CD4-positive, alpha-beta T cell treated with Interleukin-10 for 1 hour (primary cell): ENCODE measurements at places on chromosomes 7 and 10.

DNA sequence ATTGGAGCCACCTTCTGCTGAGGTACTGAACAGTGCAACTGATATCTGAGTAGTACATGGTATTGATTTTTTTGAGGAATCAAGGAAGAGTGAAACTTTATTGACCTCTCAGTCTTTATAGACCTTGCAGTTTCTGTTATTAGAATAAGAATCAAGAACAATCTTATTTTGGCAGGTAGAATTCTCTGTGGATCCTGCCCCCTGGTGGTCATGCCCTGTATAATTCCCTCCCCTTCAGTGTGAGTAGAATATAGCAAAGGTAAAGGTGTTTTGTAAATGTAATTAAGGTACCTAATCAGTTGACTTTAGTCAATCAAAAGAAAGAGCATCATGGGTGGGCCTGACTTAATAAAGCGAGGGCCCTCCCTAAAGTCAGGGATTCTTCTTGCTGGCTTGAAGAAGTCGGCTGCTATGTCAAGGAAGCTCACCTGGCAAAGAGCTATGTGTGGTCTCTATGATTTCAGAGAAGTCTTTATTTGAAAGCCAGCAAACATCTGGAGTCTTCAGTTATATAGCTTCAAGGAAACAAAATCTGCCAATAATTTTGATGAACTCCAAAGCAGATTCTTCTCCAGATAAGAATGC lies 142.8 kb downstream of the LSM5 start:
- peak; percentile 13 for DNase-seq

DNA sequence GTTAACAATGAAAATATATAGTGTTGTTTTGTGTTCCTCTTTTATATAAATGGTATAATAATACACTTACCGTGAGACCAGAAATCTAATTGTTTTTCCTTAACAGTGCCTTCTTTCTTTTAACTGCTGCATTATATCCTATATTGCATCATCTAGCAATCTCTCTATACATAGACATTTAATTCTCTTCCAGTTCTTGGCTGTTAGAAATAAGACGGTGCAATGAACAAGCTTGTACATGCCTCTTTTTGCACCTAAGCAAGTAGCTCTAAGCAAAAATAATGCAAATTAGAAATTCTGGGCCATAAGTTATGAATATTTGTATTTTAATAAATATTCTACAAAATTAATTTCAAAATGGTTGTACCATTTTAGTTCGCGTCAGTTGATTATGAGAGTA lies 55.9 kb upstream of the AHR start:
- no peak for DNase-seq

- no peak for DNase-seq
These were observed 407.4 kb downstream of the KCNMA1 start for GRCh38 chr10:77230194-77230593.

DNA sequence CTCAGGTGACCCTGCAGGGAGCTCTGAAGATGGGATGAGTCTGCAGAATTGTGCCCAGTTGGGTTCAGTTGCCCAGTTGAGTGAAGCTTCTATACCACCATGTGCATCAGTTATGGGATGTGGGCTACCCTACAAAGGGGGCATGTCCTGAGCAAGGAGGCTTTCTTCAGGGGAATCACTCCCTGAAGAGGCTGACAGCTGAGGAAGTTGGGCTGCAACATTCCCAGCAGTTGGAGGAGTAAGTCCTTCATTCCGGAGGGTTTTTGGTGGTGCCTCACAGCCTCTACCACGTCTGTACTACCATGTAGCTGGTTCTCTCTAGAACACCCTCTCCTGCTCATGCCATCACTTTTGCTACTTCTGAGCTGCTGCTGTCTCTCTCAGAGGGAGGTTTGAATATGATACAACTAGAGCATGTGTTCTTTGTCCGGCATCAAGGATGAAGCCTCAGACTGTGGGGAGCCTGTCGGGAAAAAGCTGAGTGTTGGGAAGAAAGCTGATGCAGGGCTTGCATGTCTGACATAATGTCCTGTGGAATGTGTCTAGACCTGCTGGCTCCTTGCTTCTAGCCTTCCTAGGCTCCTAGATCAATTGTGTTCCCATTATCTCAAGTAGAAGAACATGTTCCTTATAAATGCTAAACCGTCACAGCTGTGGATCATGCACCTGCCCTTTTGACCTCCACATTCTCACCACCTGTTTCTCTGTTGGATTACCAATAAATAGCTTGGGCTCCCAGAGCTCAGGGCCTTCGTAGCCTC lies 355.8 kb downstream of the CCSER2 start:
- DNase-seq, result no peak

DNA sequence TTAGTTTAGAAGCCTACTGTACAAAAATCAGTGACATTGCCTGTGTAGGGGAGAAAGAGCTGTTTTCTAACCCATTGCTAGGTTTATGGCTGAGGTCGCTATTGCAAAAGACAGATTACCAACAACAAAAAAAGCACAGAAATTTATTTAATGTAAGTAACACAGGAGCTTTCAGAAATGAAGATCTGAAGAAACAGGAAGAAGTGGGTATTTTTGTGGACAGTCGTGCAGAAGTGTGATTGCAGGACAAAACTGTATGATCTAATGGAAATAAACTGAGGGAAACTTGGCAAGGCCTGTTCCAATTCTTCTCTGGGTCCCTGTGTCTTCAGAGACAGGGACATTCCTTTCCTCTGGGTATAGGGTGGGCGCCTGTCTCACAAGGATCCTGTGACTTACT lies 87.4 kb downstream of the APBB1IP start:
- no peak for DNase-seq

DNA sequence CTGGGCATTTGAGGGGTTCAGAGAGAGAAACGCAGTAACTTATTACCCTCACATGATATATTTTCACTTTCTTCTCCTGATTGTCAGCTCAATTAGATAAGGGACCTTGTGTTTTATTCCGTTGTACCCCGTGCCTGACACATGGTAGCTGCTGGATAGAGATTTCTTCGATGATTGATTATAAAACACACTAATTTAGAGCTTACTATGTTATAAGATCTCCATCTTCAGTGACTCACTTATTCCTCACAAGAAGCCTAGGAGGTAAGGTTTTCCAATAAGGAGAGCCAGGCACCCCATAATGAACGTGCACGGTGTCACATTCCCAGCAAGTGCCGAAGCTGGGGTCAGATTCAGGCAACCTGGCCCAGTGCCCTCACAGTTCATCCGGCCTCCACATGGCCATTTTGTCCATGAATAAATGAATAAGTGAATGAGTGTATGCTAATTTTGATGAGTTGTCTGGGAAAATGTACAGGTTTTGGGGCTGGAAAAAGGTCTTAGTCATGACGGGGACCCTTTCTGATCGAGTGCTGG lies 138.1 kb upstream of the CDCA7L start:
- no peak for DNase-seq

DNA sequence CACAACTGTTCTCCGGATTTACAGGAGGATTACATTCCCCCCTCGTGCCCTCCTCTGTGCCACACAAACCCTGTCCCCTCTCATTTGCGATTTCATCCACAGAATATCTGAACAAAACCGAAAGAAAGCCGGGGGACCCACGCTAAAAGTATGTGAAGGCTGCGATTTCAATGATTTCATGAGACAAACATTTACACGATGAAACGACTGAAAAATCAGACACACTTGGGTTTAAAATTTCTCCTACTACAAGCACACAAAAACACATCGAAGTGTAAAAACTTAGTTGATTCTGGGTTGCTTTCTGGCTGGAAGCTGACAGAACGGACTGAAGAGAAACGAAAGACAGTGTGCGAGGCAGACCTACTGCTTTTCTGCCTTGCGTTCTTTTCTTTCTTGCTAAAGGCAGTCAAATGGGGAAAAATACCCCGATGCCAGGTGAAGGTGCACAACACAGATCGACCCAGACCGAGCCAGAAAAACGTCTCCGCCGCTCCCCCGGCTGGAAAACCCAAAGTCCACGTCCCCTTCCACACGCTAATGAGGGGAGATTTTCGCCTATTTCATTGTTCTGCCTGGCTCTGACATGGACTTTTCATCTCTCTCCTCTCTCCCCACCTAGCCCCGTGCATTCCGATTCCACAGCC lies 1.2 kb downstream of the HIPK2 start:
- peak; percentile 39 for DNase-seq

DNA sequence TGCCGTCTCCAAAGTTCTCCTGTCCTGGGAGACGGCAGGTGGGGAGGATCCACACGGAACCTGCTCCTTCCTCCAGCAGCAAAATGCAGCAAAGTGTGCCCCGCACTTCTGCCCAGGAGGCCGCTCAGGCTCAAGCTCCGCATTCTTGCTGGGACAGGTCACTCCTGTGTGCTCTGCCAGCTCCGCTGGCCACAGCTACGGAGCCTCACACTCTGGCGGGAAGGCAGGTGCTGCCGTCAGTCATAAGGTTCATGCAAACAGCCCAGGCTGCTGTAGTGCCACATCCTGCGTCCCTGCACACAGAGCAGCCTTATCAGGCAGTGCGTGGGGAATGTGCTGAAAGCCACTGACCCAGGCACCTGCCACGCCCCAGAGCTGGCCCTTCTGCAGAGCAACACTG lies 22.4 kb downstream of the ADGRA1 start:
- no peak for DNase-seq

- no peak for DNase-seq
These were observed 18.9 kb downstream of the APBB1IP start for GRCh38 chr10:26457088-26457487.

DNA sequence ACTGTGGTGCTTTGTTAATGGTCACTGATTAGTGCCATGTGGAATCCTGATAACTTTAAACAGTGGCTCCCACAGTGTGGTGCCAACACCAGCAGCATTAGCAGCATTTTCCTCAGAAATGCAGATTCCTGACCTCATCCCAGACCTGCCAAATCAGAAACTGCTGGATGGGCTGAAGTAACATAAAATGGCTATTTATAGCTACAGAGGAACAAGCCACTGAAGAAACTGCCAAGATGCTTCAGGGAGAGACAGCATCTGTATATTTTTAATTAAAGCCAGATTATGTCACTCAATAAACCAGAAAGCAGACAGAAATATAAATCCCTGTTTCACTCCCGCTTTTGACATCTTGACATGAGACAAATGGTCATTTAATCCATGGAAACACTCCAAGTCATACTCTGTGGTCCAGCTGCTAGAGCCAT lies 178.5 kb downstream of the AMPH start:
- DNase-seq, result no peak

DNA sequence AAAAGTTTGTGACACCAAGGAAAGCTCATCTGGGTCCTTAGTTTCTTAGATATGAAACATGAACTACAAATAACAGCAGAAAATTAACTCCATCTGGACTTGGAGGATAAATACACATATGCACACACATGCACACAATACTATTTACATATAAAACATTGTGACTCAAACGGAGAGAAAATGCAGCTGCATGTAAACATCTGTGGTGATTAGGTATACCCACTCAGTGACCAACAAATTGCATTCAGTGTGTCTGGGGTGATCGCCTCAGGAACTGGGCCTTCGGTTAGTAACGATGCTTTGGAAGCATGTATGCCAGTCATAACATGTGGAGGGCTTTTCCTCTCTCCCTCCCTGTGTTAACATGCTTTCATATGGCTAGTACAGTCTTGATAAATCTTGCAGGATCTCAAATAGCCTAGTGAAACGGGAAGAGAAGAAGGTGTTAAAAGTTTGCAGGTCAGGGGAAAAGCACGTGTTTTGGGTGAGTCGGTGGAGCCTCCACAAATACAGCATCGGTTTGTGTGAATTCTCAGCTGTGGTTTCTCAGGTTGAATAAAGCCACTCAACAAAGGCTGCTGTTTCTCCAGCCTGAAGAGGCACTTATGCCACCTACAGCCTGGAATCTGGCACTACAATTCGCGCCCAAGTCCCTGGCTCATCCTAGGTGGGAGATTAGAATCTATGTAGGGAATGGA lies 8.7 kb upstream of the GLRX3 start:
- peak; percentile 67 for DNase-seq

DNA sequence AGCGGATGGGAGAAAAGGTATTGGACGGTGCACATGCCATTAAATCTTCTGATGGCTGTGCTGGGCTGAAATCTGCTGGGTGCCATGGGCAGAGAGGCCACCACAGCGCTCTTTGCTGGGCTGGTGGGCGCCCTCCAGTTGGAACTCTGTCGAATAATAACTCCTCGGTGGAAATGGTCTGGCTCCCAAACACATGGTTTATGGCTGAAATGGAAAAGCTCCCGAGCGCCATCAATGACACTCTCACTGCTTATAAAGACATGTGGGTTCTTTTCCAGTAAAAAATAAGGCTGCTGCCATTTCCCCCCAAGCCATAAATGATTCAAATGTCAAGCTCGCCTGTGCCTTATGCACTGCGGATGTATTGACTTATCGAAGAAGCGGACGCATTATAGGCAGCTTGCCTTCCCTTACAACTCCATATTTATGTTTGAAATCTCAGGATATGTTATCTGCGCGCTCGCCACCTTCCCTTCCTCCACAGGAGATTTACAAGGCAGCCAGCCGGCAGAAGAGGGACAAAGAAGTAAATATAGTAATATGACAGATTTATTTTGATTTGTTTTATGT lies 239.0 kb upstream of the MKI67 start:
- no peak for DNase-seq

DNA sequence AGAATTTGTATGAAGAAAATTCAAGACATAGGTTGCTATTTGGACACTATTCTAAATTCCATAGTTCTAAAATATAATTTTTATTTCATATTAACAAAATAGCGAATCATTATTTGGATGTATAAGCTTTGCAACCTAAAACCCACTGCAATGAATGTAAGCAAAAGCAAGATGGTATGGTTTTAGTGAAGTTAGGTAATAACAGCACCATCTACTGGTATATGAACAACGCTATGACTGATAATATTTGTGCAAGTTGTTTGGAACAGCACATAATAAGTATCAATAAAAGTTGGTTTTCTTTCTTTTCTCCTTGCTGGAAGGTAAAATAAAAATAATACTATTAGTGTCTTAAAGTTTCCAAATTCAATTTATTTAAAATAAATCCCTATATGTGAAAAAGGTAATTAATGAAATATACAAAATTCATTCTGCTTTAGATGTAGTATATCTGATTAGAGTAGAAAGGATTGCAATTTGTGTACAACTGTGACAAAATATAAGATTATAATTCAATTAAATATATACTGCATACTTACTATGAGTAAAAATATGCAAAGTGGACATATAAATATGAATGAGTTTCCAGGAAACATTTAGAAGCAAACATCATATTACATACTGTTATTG lies 79.0 kb upstream of the LSM8 start:
- no peak for DNase-seq

DNA sequence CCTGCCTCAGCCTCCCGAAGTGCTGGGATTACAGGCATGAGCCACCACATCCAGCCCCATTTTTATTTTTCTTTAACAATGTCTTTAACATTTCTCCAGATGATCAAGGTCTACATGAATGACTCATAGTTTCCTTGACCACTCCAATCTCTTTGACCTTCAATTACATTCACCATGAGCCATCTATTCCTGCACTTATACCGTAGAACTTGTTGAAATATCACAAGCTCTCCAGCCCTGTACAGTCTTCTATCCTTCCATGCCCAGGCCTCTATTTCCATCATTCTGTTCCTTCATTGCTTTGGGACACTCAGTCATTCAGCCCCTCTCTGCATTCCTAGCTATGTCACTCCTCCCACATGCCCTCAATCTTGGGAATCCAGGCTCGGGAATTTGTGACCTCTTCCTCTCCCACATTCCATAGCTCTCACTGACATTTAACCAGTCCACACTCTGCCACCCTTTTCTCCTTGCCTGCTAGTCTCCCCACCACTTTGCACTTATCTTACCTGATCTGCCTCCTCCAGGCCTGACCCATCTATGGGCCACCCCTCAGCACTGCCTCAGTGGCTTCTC lies 151.8 kb upstream of the STK17A start:
- no peak for DNase-seq
